Small intestine (tissue), 16 donors: ENCODE measurements at places on chromosomes 7 and 10. TPM values are rescaled to one million over a fixed set of nuclear protein-coding genes. Genes with fewer than 3 reads are reported as not detected.

DNA sequence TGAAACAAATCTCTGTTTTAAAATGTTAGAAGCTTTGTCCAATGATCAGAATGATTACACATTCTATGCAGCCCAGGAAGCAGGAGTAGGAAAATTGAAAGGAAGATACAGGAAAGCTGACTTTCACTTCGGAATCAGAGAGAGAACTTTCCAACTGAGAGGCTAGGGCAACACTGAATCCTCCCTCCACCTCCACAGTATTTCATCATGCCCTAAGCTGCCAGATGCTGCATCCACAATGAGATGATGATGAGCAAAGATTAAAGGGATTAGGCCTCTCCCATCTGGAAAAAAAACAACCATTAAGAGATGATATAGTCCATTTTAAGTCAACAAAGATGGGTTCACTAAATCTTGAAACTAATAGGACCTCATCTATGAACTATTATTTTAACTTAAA is 215.6 kb downstream of the GPR37 start:
- no peaks in the 10 kb centered on the region for H3K4me1 ChIP-seq
- no peak for DNase-seq

Gene CLCN1
- polyA plus RNA-seq = 0.19 TPM

DNA sequence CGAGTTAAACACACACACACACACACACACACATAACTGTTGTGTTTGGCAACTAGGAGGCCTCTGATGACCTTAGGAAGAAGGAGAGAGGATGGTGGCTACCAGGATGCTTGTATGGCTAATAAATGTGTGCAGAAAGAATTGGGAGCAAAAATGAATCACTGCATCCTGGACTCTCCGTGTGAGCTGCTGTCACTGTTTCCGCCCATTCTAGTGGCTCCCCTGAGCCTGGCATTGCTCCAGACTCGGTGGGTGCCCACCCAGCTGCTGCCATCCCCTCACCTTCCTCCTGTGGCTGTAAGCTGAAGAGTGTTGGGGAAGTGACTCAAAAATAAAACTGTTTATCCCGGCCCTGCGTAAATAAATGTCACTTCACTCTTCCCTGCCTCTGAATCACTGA is 149.5 kb upstream of the MINDY3 start:
- no peaks in the 10 kb centered on the region for H3K4me1 ChIP-seq
- H3K27ac ChIP-seq = no peak overlapping the region
- no peaks in the 10 kb centered on the region for H3K27me3 ChIP-seq
- no peak overlapping the region for H3K4me3 ChIP-seq
- no peak for DNase-seq

Gene OR2A2
- not detected for polyA plus RNA-seq

Gene DNAJC12
- 4.6 TPM for polyA plus RNA-seq

GRCh38 chr10:80642661-80643060 is 105.0 kb downstream of the SH2D4B start:
- no peaks in the 10 kb centered on the region for H3K36me3 ChIP-seq
- H3K4me1 ChIP-seq = no peaks in the 10 kb centered on the region
- no peak overlapping the region for H3K4me3 ChIP-seq
- no peaks in the 10 kb centered on the region for H3K27me3 ChIP-seq
- no peak for DNase-seq

Gene KEL
- 0.13 TPM for polyA plus RNA-seq
